ENCODE measurements at places on chromosomes 12 and 14. TPM values are rescaled to one million over a fixed set of nuclear protein-coding genes. Genes with fewer than 3 reads are reported as not detected.

The CINP gene
- 33.5 TPM for total RNA-seq

The INF2 gene
- total RNA-seq, result 56.7 TPM

The LRP1-AS gene
- total RNA-seq, result not detected

The CAPZA3 gene
- total RNA-seq, result not detected

The TULP3 gene
- 15.7 TPM for total RNA-seq

The SLC7A7 gene
- 6.9 TPM for total RNA-seq

The REM2 gene
- not detected for total RNA-seq

The ELK3 gene
- total RNA-seq, result 41.9 TPM

The RERG gene
- not detected for total RNA-seq

The NABP2 gene
- 27.2 TPM for total RNA-seq

The DIO3 gene
- total RNA-seq, result not detected

The CELA1 gene
- total RNA-seq, result not detected

The CABP1 gene
- 0.16 TPM for total RNA-seq

The C12orf76 gene
- total RNA-seq, result 20.3 TPM

The RDH11 gene
- 63.0 TPM for total RNA-seq

The KLHL42 gene
- total RNA-seq, result 32.7 TPM

The NEUROD4 gene
- not detected for total RNA-seq

The POTEG gene
- total RNA-seq, result not detected

The IRAK3 gene
- 13.3 TPM for total RNA-seq

The OSGEP gene
- 35.6 TPM for total RNA-seq

The PLXNC1 gene
- total RNA-seq, result 0.16 TPM

The MAP3K9 gene
- total RNA-seq, result 0.13 TPM

The KRT72 gene
- not detected for total RNA-seq

The RGS6 gene
- not detected for total RNA-seq

The NRIP2 gene
- total RNA-seq, result not detected

The INSM2 gene
- total RNA-seq, result not detected

The IFI27 gene
- total RNA-seq, result 857 TPM

The SVOP gene
- not detected for total RNA-seq

The SLC7A8 gene
- total RNA-seq, result not detected

The FAM177A1 gene
- 33.4 TPM for total RNA-seq

The CDKN3 gene
- 82.9 TPM for total RNA-seq

The P2RX7 gene
- 16.6 TPM for total RNA-seq

The CFAP251 gene
- total RNA-seq, result 1.1 TPM

The SYNDIG1L gene
- total RNA-seq, result not detected

The PTCSC3 gene
- total RNA-seq, result not detected

The KLRD1 gene
- 0.69 TPM for total RNA-seq

The RIPK3 gene
- 4.9 TPM for total RNA-seq

The CEBPE gene
- not detected for total RNA-seq

The AVPR1A gene
- total RNA-seq, result not detected

The GPR84 gene
- 0.16 TPM for total RNA-seq

The CCDC175 gene
- total RNA-seq, result not detected

The PLEK2 gene
- total RNA-seq, result 4.7 TPM

The TAS2R20 gene
- total RNA-seq, result 1.6 TPM

The MYH6 gene
- not detected for total RNA-seq

The RASSF3 gene
- 26.3 TPM for total RNA-seq

The LALBA gene
- not detected for total RNA-seq

The PTPRO gene
- 0.06 TPM for total RNA-seq

The CD9 gene
- total RNA-seq, result 510 TPM

The MANSC1 gene
- total RNA-seq, result 4.7 TPM

The KLHDC1 gene
- total RNA-seq, result 2.8 TPM

The EXOC3L4 gene
- total RNA-seq, result not detected

The TMPRSS12 gene
- total RNA-seq, result not detected

The GALNT6 gene
- 49.5 TPM for total RNA-seq

The BCL11B gene
- total RNA-seq, result under 0.01 TPM

The SLC2A3 gene
- total RNA-seq, result 21.2 TPM

The TBX5 gene
- not detected for total RNA-seq
